ENCODE measurements at places on chromosomes 12 and 14.
A peak's percentile ranks its signal among the peaks of the same experiment; 100 is the strongest.

DNA sequence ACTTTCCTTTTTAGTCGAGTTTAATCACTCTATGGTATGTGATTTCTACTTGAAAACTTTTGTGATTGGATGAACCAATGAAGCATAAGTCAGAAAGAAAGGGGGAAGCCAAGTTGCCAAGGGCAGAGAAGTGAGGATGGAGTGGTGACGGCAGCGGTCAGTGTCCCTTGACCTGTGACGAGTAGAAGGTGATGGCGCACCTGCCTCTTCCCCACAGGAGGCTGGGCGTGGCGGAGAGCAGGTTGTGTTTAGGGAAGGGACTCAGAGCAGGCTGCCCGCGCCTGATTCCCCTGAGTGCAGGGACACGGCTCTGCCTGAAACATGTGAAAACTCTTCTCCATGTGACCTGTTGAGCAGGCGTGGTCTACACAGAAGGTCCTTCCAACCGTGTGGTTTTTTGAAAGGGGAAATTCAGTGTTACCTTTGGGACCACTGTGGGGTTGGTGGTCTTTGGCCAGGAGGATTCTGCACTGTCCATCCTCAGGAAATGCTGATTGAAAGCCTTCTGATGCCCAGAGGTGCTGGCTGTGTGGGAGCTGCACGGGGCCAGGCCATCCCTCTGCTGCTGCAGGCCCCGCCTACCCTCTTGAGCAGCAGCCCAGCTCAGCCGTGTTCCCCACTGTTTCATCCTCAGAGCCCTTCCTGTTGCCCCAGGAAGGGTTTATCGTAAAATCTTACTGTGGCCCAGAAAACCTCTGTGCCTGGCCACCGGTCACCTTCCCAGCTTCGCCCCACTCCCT is 23.5 kb upstream of the AMN start:
- DNase-seq = no peak

DNA sequence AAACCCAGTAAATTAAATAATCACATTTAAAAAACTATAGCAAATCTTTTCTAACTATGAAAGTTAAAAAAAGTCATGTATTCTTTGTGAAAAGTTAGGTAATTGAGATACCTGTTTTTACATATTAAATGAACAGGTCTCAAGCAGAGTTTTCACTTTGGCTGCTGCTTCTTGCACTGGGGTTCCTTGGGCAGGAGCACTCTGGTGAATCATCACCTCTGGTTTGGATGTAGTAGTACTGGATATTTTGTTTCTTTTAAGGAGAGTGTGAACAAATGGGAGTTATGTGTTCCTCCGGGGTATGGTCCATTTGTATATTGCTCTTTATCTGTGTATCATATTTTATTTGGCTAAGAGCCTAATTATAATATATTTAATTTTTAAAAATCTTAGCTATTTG is 82.7 kb downstream of the FUT8 start:
- peak; percentile 45 for DNase-seq

DNA sequence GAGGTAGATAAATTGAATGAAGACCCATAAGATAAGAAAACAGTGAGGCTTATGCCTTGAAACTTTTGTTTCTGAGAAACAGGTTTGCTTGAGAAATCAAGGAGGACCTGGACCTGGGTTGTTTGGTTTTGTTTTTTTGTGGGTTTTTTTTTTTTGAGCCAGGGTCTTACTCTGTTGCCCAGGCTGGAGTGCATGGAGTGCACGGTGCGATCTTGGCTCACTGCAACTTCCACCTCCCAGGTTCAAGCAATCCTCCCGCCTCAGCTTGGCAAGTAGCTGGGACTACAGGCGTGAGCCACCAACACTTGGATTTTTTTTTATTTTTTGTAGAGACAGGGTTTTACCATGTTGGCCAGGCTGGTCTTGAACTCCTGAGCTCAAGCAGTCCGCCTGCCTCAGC is 9.0 kb upstream of the PPTC7 start:
- no peak for DNase-seq

DNA sequence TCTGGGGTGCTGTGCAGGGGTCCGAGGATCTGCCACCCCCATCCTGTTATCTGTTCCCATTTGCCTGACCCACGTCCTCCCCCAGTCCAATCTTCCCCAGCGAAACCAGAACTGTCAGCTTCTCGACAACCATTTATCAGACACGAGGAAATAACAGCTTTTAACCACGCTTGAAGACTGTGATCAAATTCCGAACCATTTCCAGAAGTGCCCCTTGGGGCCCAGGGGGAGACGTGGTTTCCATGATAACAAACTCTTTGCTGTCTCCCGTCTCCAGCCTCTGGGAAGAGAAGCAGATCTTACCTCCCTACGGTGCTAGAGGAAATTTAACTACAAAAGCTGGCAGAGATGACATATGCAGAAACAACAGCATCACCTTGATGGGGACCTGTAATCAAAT is 35.1 kb upstream of the SRRM4 start:
- no peak for DNase-seq

DNA sequence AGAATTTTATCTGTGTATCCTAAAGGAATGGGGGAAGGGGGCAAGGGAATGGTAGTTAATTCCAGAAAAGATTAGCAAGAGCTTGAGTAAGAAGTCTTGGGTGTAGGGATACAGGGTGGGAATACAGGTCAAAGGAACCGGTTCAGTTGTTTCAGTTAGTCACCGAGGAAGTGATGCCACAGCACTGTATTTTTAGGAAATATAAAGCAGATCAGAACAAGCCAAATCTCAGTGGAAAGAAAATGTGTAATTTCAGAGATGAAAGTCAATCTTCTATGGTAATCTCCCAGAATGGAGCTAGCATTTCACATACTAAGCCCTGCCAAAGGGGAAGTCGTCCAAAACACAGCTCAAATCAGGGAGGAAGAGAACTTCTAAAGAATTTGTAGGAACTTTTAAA is 4.7 kb upstream of the TUBA1C start:
- DNase-seq = peak; percentile 88

GRCh38 chr12:80086025-80086424 is 13.3 kb upstream of the OTOGL start:
- DNase-seq = no peak

DNA sequence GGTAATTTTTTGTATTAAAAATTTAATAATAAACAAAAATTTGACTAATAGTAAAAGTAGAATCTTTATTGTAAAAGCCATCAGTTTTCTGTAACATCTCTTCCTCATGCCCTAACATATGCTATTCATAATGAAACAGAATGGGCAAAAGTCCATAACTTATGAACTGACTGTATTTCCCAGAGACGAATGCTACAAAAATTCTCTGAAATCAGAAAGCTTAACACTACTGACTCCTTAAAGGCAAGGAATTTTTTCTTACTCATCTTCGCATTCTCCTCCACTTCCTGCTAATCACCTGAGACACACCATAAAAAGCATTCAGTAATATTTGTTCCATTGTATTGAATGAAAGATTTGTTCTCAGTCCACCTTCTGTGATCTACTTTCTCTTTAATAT is 17.6 kb downstream of the MON2 start:
- DNase-seq = peak; percentile 38

DNA sequence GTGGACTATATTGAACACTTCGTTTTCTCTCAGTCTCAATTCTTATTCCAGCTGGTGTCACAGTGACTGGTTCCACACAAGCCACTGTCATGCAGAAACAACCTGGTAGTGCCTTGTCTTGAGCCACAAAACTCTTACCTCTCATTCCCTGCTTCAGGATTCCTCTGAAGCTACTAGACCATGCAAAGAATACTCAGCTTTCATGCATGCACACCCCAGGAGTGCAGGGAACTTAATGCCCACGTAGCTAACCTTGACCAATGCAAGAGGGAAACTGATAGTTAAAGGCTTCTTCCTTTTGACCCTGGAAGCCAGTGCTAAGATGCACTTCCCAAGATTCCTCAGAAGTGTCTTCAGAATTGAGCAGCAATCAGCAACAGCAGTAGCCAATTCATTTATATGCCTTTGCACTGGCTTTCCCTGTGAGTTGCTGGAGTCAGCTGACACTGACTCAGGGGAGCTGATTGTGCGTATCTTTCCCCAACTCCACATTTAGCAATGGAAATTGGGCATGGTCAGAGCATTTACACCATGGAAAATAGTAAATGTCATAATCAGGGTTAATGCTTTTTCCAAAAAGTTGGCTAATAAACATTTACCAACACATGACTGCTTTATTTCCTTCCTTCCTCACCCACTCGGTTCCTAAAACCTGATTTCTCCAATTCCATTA is 113.6 kb upstream of the SLC35F4 start:
- DNase-seq = peak; percentile 62

DNA sequence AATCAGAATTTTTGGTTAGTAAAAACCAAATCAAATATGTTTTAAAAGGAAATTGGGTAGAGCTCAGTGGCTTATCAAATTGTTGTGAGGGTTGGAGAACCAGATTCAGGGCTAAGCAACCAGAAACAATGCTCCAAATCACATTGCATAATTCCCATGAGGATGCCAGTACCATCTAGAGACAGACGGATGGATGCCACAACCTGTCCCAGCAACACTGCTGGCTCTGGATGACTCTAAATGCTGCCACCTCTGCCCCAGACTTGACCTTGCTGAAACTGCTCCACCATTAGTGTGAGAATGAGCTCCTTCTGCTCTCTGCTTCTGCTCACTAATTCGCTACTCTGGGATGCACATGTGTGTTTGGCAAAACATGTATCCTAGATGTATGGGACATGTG is 43.9 kb downstream of the FRS2 start:
- no peak for DNase-seq

DNA sequence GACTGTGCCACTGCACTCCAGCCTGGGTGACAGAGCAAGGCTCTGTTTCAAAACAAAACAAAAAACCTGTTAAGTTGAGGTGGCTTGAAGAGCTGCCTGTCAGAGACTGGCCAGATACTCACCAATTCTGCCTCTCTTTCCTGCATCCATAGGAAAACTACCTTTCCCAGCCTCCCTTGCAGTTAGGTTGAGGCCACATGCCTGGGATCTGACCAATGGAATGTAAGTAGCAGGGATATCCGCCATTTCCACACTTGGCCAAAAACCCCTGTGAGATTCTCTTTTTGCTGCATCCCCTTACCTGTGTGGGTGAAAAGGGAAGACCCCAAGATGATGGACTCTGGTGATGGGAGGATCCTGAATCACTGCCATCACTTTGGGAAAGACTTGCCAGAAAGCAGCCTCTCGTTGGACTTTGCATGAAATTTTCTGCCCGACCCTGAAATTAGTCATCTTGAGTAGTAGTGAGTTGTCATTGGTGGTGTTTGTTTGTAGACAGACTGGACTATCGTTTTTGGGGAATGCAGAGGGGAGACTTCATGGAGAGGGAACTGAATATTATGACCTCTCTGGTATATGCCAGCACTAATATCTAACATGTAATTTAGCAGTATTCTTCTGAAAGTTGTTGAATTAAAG is 14.0 kb downstream of the GPR68 start:
- DNase-seq = no peak
